ENCODE measurements at places on chromosomes 12 and 14. TPM values are rescaled to one million over a fixed set of nuclear protein-coding genes. Genes with fewer than 3 reads are reported as not detected.

DNA sequence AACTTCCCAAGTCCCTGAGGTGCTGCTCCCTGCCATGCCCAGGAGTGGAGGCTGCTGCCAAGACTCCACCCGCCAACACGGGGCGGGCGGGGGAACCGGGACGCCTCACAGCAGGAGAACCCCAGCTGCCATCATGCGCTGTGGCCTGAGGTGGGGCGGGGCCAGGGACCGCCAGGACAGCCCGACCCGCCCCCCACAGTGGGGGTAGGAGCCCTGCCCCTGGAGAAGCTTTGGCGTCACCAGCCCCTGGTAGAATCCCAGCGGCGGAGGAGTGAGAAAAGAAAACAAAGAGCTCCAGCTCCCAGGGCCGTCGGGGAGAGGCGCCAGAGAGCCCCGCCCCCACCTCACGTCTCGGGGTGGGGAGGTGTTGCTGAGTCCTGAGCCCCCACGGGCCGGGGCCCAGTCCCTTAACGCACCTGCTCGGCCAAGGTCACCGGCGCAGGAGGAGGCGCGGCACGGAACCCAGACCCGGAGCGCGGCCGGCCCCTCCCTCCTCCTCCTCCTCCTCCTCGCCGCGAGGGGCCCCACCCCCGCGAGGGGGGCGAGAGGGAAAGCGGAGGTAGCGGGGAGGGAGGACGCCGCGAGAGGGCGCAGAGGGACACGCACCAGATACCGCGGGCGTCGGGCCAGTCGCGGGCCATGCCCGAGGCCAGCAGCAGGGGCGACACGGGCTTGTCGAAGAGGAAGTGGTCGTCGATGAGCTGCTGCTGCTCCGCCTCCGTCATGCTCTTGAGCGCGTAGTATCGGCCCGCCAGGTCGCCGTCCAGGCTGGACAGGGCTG is 1.8 kb downstream of the CKB start:
- DNase-seq, result peak; percentile 92

DNA sequence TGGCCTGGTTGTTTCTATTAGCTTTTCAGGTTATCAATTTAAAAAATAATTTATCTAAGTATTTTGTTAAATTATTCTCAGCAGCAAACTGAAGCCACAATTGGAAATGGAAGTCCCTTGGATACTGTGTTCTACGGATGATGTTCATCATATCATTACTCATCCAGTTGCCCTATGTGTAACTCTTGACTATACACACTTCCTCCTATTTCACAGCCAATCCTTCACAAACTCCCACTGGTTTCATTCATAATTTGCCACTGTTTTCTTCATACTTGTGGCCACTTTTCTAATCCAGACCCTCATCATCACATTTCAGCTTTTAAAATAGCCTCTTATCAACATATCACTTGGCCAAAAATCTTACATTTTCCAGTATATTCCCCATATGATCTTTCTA is 84.0 kb downstream of the CATSPERB start:
- DNase-seq, result no peak

GRCh38 chr12:27821259-27821973 is 41.4 kb upstream of the MANSC4 start:
- peak; percentile 80 for DNase-seq

Gene GPX2
- total RNA-seq, result not detected

DNA sequence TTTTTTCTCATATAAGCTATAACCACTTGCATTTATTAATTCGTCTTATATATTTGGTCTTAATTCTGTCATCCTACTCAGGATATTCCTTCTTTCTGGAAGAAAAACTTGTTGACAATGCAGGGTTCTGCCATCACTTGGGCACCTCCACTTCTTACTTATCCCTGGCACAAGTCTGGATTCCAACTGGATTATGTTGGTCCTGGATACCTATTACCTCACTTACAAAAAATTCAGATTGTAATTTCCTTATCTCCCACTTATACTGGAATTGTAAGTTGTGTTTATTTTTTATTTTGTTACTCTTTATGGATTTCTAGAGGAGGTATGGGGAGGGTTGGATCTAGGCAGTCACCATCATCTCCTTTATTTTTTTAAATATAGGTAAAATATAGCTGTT is 36.7 kb downstream of the LRRIQ1 start:
- peak; percentile 13 for DNase-seq

DNA sequence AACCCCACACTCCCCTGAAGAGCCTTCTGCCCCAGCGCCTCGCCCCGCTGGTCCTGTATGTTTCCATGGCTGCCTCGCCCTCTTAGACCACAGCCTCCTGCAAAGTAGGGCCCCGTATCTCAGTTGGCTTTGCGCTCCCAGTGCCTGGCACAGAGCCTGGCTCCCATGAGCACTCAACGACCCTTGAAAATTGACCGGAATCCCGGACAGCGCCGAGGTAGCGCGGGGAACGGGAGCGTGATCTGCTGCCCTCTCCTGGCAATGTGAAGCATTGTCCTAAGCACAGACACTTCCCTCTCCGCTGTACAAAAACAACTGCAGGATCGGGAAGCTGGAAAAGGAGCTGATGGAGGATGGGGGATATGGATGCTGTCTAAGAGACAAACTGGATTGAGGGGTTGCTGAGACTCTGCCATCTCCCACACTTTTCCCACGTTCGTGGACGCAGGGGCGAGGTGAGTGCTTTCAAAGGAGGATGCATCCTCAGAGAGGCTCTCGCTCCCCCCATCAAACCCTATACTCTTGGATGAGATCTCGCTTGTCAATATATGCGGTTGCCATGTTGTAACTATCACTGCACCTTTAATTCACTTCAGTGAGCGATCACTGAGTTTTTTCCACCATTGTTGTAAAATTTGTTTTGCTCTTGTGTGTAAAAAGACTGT is 10.7 kb upstream of the FKBP4 start:
- peak; percentile 79 for DNase-seq

DNA sequence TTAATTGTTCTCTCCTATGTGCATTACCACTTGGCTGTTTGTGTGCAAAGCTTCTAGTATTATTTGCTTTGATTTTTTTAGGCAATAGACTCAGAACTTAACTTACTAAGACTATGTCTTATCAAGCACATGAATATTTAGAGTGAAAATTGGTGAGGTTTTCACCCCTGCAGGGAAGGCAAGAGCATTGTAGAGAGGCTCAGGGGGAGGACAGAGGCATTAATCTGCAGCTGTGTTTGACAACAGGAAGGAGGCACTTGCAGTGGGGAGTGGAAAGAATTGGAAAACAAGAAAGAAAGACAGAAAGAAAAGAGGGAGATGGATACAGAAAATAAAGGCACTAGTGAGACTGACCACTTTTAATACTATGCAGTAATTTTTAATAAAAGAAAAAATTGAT is 431.6 kb downstream of the PDZRN4 start:
- DNase-seq, result no peak

Gene PLEK2
- total RNA-seq, result 12.8 TPM

- DNase-seq, result peak; percentile 89
Measured at GRCh38 chr14:22836301-22837113, at the start of gene MMP14. TSS of gene MMP14 (plus strand) at chr14:22836585. CDS start at chr14:22836818, 233 bp downstream.

Gene APAF1
- 13.3 TPM for total RNA-seq

DNA sequence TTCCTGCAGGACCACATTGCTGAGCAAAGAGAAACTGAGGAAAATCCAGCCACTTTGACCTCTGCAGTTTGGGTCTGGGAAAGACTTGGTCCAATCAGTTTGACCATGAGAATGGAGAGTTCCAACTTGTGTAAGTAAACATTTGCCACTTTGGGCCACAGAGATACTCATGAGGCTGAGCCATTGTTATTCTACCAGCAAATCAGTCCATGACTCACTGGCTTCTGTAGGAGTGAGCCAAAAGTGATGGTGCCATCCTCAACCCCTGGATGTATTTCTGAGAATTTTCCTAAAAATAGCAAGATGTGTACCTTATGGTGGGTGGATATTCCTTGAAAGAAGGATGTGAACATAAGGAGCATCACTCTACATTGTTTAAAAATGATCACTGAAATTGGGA is 192.9 kb upstream of the OR4E1 start:
- DNase-seq, result peak; percentile 81

Measured in Daoy (cell line).